ENCODE measurements at places on chromosomes 2 and 18. TPM values are rescaled to one million over a fixed set of nuclear protein-coding genes. Genes with fewer than 3 reads are reported as not detected.

DNA sequence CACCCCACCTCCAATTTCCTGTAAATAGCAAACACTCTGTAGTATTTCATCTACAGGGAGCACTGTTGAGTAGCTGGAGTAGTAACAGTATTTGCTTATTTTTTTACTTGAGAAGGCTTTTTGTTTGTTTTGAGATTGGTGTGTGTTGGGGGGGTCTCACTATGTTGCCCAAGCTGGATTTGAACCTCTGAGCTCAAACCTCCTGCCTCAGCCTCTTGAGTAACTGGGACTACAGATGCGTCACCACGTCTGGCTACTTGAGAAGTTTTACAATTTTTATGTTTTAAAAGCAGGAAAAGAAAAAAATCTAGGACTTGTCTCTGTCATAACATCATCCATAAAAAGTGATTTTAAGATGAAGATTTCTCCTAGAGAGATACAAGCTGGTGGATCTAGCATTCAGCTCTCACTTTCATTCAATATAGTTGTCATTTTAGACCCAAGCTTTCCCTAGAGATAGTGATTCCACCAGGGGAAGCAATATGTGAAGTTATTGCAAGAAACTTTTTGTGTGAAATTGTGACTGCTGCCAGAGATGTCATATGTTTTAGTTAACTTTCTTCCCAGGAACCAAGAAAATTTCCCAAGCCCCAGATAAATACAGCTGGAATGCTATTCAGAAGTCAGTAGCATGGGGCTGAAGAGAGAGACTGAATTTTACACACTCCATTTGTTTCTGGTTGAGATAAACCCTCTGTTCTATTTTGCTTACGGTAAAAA, 60.2 kb upstream of the MAP4K3 start:
- no peak for DNase-seq

GRCh38 chr2:9993488-9994165, 42.1 kb downstream of the GRHL1 start:
- DNase-seq = no peak

The NDUFV2 gene
- total RNA-seq = 128 TPM

- DNase-seq = no peak
Observed at GRCh38 chr2:56952871-56953270, 769.1 kb downstream of the CCDC85A start.

GRCh38 chr18:57687970-57688369, 66.3 kb upstream of the NARS1 start:
- DNase-seq = no peak

DNA sequence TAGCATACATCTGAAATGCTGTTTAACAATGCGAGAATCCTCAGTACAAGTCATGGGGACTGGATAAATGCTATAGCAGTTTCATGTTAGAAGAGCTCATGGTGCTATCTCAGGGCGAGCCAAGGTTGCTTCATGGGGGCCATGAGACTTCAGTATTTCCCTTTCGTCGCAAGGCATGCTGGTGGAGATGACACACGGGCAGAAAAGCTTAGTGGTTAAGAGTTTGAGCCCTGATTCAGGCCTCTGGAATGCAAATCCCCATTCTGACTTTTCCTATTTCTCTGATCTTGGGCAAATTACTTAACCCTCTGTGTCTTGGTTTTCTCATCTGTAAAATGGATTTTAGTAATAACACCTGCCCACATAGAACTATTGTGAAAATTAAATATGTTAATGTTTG, 57.4 kb upstream of the EPHA4 start:
- no peak for DNase-seq

GRCh38 chr2:12120281-12121150, 374.1 kb downstream of the LPIN1 start:
- DNase-seq = no peak

The PMAIP1 gene
- 53.5 TPM for total RNA-seq

DNA sequence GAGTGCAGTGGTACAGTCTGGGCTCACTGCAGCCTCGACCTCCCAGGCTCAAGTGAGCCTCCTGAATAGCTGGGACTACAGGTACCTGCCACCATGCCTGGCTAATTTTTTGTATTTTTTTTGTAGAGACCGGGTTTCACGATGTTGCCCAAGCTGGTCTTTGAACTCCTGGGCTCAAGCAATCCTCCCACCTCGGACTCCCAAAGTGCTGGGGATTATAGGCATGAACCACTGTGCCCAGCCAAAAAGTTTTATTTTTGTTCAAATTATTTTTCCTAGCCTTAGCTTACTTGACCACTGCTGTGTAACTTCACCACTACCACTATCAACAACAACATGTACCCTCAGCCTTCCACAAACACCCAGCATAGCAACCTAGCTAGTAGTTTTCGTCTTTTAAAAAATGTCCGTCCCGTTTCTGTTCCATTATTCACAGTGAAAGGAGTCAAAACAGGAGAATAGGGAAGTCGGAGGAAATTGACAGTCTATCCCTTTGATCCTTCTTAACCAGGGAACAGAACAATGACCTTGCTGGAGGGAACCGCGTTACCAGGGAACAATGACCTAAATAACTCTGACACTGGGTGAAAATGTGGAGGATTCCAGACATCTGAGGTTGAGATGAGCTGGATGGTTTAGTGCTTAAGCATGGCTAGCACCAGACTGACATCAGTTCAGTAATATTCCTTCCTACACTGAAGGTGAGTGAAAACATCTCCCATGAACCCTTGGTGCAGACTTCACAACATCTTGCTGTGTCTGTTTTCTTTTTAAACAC, 69.2 kb upstream of the ARL4C start:
- no peak for DNase-seq

GRCh38 chr2:15507061-15507460, 54.1 kb downstream of the NBAS start:
- no peak for DNase-seq

DNA sequence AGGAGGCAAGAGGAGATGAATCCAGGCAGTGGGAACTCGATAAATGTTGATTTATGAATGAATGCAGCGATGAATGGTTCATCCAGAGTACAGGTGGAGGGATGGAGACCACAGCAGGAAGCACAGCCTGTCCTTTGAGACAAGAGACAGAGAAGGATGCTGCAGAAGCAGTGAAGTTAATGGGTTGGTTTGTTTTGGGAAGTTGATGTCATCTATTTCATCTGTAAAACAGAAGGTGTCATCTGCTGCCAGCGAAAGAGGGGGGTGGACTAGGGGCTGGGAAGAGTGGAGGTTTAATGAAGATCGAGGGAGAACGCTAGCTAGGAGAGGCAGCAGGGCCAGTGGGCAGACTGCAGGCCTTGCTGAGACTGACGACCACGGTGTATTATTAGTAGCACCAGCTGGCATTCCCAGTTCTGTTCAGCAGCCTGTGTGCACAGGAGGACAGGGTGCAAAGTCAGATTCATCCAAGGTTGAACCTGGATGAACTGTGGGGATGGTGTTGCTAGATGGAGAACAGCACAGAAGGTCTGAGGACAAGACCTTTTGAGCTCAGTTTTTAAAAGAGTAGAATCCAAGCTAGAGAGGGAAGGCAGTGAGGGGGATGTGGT, 120.3 kb upstream of the CAPN13 start:
- no peak for DNase-seq

The NCKAP5 gene
- total RNA-seq = 10.0 TPM

The CSRNP3 gene
- 1.2 TPM for total RNA-seq

The ALPI gene
- not detected for total RNA-seq

The WNT6 gene
- total RNA-seq = not detected

The CFAP210 gene
- total RNA-seq = 0.12 TPM

GRCh38 chr2:35787302-35788031, 568.1 kb upstream of the CRIM1 start:
- no peak for DNase-seq

GRCh38 chr2:38978296-38978903, 88.7 kb downstream of the ARHGEF33 start:
- DNase-seq = no peak

The CHRNA1 gene
- total RNA-seq = not detected

DNA sequence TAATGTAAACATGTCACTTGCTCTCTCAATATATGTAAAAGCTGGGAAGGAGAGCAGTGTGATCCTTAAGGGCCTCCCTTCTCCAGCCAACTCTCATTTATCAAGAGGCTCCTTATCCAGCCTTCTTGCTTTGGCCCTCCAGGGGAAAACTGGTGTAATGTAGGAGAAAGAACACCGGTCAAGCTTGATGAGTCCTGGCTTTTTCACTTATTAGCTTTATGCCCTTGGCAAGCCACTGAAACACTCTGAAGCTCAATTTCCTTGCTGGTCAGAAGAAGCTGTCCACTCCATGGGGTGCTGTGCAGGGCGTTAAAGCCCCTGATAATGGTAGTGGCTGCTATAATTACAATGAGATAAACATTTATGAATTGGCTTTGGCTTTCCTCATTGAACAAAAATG, 251.2 kb upstream of the RBBP8 start:
- DNase-seq = no peak

DNA sequence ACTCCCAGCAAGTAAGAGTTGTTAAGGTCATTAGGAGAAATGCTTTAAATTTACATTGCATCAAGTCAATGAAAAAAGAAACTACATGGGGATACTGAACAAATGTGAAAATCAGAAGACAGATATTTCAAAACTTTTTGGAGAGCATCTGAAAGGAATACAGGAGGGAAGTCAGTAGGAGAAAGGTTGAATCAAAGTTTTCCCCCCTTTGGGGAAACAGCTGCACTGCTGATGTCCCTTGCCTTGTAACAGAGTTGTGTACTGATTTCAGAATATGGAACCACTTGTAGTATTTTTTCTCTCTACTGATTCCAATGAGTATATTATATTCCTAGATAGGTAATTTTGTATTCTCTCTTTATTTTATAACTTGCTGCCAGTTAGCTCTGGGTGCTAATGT, 592.5 kb upstream of the ZEB2 start:
- no peak for DNase-seq

DNA sequence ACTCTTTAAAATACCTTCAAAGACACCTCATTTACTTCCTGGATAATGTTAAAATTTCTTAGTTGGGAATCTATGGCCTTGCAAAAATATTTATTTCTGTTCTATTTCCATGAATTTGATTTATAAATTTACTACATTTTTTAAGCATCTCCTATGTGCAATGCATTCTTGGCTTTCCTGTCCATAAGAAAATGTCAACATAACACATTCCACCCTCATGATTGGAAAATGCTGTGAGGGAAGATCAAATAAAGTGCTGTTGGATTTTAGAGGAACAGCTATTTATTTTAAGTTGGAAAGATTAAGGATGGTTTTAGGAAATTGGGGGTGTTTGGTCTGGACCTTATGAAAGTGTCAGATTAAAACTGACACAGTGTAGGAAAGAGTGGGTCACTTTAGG, 45.4 kb upstream of the MC4R start:
- DNase-seq = no peak

DNA sequence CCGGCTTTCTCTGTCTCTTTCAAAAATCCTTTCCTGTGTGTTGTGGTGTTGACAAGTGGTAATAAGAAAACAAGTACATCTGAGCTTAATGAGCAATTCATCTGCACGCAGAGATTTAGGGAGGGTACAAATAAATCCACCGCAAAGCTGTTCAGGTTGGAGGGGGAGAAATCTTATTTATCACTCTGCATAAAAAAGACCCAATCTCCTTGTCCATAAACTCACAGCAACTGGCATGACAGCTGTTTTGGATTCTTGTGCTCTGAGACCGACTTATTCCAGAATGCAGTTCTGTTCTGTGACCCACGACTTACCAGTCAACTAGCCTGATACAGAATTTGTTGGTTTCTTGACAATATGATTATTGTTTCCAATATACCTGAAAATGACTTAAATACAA, 380.1 kb downstream of the SOX11 start:
- no peak for DNase-seq

The UGT1A1 gene
- not detected for total RNA-seq

The DPY30 gene
- total RNA-seq = 92.5 TPM

The PXDN gene
- total RNA-seq = 28.9 TPM

- DNase-seq = no peak
Observed at GRCh38 chr2:241703032-241703604, 1.3 kb downstream of the ING5 start.

DNA sequence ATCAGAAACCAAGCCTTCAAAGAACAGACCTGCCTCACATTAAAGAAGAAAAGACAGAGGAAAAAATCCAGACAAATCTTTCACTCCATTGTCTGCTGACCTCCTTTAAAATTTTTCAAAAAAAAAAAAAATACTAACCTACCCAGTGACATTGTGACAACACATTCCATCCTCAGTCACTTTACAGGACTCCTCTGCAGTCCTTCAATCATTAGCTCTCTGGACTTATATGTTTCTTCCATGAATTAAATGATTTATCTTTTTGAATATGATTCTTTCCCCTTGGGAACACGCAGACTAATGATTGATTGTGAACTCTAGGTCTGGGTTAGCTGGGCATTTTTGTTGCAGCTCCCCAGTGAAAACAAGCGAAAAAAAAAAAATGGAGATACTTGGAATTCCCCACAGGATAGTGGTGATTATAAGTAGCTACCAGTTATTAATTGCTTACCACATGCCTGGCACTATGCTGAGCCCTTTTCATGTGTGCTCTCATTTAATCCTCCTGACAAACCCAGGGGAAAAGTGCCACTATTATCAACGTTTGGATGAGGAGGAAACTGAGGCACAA, 261.3 kb upstream of the NCKAP5 start:
- no peak for DNase-seq

GRCh38 chr2:6510532-6510931, 355.2 kb downstream of the CMPK2 start:
- DNase-seq = no peak

The TUBA3E gene
- total RNA-seq = not detected

The SSB gene
- total RNA-seq = 197 TPM

- no peak for DNase-seq
Observed at GRCh38 chr2:240967681-240968621, 30.5 kb upstream of the SNED1 start.

GRCh38 chr2:80365762-80366161, 61.2 kb upstream of the LRRTM1 start:
- DNase-seq = no peak

- peak; percentile 65 for DNase-seq
Observed at GRCh38 chr18:69400253-69400975, at the start of gene DOK6. Gene DOK6 (plus strand): TSS chr18:69400888.

DNA sequence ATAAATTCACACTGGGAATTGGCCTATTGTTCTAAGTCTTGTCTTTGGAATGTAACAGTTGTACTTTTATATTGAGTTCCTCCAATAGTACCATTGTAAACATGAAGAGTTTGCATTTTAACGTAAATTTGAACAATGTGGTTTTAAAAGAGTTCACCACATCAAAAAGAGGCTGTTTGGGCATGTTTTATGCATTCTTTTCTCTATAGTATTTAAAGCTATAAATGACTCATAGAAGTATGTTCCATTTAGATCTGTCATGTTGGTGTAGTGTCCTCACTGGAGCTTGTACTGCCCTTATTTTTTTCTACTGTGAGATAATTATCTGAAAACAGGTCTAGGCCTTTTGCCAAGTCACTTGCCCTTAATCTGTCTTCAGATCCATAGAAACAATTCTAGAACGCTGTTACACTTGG, 141.9 kb downstream of the RHBDD1 start:
- no peak for DNase-seq
